MCF 10A (cell line): ENCODE measurements at places on chromosomes 11 and 22.

- DNase-seq: no peak
Observed at GRCh38 chr11:111387363-111387762, 8.3 kb upstream of the POU2AF1 start.

DNA sequence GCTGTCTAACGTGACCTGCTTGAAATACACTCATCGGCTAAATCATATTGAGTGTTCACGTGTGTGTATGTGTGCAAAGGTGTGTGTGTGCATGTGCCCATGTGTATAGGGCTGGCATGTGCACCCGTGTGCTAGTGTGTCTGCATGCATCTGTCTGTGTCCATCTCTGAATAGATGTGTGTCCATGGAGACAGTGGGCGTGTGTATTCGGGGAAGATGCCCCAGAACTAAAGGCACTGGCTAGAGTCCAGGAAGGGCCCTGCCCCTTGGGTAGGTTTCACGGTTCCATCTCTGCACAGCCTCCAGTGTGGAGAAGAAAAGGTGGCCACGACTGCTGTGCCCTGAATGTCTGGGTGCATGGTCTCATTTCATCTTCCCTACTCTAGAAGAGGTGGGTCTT, 220.3 kb downstream of the MN1 start:
- DNase-seq: no peak

- DNase-seq: no peak
Observed at GRCh38 chr11:61683961-61684869, 4.0 kb downstream of the DAGLA start.

DNA sequence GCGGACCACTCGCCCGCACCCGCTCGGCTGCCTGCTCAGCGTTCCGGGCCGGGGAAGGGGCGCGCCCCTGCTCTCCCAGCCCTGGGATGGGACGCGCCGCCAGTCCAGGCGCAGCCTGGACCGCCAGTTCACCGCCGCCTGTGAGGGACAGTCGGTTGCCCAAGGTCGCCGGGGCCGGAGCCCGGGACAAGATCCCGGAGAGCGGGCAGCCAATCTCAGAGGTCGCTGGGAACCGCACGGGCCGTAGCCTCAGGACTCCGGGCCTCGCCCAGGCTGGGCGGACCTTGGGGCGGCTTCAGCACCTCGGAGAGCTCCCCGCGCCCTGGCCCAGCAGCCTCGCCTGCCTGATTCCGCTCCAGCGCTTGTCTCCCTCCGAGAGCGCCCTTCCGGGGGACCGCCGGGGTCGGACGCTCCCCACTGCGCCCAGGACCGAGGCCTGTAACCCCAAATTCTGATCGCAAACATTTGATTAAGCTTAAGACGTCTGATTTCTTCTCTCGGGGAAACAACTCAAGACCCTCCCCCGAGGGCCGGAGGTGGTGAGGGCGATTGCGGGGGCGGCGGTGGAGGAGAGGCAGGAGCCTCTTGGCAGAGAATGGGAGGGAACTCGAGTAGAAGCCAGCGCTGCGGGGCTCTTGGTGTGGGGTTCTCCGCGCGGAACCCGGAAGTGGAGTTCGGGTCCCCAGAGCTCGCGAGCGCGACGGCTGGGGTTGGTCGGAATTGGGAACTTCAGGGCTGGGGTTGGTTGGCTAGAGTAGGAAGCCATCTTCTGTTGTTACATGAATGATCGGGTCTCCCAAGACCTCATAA, 1.1 kb upstream of the CHRM4 start:
- DNase-seq: peak; percentile 69

DNA sequence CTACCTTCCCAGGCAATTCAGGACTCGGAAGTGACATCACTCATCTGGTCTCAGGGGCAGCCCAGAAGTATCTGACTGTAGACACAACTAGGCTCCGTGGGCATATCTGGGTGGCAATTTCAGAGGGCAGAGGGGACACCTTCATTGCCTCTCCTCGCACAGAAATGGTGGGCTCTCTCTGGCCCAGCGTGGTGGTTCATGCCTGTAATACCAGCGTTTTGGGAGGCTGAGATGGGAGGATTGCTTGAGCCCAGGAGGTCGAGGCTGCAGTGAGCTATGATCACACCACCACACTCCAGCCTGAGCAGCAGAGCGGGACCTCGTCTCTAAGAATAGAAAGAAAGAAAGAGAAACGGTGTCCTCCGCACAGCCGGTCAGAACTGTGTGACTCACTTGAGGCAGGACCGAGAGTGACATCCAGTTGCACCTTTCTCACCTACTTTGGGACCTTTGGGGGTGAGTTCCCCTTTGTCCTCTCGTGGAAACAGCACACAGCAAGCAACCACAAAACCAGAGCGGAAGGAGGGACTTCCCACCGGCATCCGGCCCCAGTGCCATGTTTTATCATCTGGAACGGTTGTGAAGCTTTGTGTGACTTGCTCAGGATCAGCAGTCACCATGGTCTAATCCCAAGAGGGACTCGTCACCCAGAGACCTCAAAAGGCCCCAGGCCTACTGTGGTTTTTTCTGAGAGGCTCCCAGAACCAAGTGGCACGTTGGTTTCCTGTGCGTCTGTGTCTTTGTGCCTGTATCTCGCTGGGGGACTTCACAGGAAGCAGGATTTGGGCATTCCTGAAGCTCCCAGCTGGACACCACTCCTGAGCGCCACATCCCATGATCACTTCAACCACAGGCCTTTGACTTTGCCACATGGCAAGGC, 38.4 kb upstream of the EMID1 start:
- DNase-seq: no peak

- no peak for DNase-seq
Observed at GRCh38 chr22:49793296-49793695, 34.4 kb downstream of the BRD1 start.

GRCh38 chr11:108115500-108116140, 5.7 kb upstream of the ACAT1 start:
- peak; percentile 93 for DNase-seq

DNA sequence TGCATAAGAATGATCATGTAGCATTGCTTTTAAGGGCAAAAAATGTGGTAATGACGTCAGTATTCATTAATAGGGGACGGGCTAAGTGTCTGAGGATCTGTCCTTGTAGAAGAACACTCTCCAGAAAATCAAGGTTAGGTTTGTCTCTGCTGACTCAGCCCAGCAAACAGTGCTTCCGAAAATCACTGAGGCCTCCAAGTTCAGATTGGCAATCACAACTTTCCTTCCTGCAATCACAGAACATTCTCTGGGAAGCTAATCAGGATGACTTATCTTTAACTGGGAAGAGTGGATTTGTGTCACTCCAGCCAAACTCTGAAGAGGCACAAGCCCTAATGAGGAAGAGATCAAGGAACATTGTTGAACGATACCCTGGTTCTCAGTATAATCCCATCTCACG, 123.2 kb upstream of the LDLRAD3 start:
- no peak for DNase-seq

DNA sequence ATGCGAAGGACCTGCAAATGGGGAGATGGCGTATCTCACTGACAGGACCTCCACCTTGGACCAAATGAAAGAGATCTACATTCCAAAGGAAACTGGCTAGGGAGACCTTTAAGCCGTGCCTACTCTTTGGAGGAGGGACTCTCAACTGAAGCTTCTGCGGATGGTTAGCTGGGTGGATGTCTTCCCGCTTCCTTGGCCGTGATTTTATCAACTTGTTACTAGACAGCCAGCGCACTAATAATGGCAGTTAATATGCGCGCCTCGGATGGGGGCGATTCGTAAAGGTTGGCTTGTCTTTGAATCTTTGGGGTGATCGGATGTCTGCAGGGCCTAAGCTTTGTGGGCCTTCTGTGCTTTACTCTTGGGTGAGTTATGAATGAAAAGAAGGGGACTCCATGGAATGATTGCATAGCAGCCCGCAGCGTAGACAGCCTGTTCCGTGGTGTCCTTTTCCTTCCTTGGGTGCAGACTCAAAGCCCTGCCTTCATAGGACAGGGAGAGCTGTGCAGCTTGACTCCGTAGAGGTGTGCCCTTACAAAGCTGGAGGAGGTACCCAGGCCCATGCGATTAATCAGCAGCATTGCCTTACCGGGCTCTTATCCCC, 1.5 kb downstream of the ZNRF3 start:
- no peak for DNase-seq

DNA sequence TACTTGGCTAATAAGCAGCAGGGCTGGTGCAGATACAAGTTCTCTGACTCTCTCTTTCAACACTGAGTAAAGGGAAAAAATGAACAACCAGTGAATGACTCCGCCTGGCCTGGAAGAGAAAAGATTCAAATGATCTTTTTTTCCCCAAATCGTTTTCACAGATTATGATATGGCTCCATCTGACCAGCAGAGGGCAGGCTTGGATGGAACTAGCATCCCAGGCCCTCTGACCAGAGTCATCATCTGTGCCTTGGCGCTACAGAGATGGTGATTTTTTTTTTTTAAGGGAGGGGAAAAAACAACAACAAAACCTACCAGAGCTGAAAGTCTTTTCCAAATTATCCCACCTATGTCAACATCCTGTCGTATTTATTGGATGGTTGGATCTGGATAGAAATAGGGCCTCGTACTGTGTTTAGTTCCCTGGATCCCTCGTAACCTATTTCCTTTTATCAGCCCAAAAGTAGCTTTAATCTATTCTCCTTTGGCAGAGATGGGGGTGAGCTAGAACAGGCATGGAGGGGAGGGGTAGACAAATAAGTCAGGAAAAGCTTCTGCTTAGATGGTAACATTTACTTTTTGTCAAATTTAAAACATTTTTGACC, 69.7 kb downstream of the PRSS23 start:
- DNase-seq: peak; percentile 71

- no peak for DNase-seq
Observed at GRCh38 chr11:13672576-13673210, 4.2 kb downstream of the FAR1 start.

DNA sequence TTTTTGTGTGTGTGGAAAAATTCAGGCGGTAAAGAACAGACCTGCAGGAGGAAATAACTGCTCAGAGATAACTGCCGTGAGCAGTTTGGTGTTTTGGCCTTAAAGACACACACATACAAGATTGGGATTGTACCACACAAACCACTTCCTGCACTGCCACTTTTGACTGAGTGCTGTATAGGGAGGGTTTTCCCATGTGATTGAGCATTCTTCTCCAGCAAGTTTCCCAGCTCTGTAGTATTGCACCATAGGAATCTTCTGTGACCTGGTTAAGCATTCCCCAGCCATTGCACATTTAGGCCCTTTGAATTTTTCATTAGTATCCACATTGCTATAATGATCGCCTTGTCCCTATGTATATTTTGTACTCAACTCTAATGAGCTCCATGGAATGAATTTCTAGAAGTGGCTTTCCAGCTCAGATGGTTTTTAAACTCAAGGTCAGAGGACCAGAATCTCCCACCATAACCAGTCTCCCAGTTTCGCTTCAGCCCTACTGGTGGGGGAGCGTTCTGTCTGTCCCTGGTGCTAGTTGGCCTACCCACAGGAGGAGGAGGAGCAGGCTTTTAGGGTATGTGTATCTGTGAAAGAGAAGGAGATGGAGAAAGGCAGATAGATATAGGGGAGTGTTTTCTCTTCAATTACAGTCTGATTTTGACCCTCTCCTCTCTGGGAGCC, 9.3 kb downstream of the CD82 start:
- peak; percentile 86 for DNase-seq

DNA sequence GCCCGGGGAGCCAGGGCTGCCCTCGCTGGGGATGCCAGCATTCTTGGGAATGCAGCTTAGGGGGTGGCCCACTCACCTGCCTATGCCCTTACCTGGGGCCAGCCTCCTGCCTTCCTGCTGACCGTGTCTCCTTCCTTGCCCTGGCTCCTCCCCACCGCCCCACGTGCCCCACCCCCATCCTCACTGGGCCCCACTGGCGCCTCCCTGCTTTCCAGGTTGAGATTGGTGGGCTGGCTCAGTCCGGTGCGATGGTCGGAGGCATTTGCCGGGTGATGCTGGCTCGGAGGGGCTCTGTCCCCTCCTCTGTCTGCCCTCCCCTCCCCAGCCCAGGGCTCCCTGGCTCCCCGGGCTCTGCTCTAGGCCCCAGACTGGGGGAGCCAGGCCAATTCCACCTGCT, 34.1 kb upstream of the GRAMD4 start:
- DNase-seq: no peak

DNA sequence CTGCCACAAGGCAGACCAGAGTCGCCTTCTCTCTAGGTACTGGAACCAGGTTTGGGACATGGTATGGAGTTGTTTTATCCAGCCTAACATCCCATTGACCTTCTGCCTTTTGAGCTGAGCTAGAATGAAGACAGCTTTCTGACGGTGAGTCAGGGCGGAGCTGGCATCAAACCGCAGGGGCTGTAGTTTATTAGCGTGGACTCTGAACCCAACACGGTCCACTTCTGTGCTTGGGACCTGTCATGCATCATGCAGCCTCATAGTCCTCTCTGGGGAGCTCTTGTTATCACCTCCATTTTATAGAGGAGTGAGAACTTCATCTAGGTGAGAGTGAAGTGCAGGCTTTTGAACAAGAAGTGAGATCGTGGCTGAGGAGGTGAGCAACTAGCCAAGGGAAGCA, 8.3 kb downstream of the GAL3ST1 start:
- no peak for DNase-seq

GRCh38 chr11:68954836-68955606, 25.8 kb downstream of the MRGPRD start:
- DNase-seq: no peak

GRCh38 chr11:47175746-47176327, 842 bp downstream of the ARFGAP2 start:
- no peak for DNase-seq

- DNase-seq: no peak
Observed at GRCh38 chr11:60748821-60749220, 7.8 kb upstream of the MS4A15 start.

DNA sequence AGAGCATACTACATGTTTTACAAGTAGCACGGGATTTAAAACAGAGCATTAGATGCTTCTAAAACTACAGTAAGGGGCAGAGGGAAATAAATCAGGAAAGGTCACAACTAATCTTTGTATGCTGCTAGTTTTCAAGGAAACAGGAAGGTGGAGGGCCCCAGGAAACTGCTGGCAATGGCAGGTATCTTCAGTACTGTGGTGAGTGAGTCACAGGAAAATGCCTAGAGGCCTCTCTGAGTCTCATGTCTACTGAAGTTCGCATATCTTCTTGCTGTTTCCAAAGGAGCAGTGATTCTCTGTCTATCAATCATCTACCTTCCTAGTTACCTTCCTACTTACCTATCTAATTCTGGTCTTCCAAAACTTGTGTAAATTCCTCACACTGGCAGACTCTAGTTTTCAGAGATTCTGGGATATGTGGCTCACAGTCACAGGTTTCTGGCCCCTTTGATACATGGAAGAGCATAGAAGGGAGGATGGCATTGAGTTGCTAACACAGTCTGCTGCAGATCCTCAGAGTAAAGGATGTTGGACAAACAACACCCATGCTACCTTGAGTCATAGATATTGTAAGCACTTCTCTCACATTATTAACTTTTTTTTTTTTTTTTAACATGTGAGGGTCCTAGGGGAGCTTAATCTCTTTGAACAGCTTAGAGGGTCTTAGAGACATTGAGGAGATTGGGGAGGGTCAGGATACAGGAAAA, 58.8 kb upstream of the SYN3 start:
- DNase-seq: peak; percentile 75

- DNase-seq: no peak
Observed at GRCh38 chr11:105754260-105754659, 144.4 kb downstream of the GRIA4 start.

DNA sequence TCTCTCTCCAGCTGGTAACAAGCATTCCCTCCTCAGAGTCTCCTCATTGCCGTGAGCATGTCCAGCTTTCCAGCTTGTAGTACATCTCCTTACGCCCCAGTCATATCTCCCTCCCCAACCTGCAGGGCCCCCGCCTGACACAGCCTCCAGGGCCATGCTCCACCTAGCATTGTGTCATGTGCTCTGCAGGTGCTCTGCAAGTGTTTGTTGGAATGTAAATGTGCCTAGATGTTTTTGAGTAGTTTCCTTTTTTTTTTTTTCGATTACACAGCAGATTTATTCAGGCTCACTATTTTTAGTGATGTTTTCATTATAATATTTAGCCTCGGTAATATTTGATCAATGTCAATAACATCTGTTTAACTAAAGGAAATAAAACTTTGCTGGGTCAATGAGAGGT, 82.5 kb downstream of the NCAM1 start:
- DNase-seq: no peak

- no peak for DNase-seq
Observed at GRCh38 chr11:18088966-18089365, 16.9 kb downstream of the SAAL1 start.
